Germinal center (tissue), 1 donor: ENCODE measurements at places on chromosomes 4 and X.

DNA sequence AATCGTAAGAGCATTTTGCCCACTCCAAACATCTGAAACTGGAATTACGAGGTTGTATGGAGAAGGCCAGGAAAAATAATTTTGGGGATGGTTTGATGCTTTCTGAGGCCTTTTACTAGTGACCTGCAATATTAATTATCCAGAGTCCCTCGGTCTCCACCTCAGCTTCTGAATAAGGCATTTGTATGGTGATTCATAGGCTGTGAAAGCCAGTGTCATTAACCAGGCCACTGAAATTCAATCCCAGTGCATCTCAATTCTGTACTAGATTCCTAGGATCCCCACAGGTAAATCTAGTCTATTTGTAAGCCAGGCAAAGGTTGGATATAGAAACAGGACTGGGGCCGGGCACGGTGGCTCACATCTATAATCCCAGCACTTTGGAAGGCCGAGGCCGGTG lies 135.4 kb upstream of the RBPJ start:
- no peak for DNase-seq

DNA sequence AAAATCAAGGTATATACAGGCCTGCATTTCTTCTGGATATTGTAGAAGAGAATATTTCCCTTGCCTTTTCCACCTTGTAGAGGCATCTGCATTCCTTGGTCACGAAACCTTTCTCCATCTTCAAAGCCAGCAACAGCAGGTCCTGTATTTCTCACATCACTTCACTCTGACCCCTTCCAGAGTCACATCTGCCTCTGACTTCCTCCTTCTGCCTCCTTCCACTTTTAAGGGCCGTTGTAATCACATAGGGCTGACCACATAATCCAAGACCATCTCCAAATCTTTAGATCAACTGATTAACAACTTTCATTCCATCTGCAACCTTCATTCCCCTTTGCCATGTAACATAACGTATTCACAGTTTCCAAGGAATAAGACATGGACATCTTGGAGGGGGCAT lies 38.3 kb upstream of the NDP start:
- no peak for DNase-seq

GRCh38 chr4:113673450-113673849 lies 88.1 kb downstream of the CAMK2D start:
- no peak for DNase-seq

- no peak for DNase-seq
Measured at GRCh38 chrX:39703307-39703706, 394.5 kb downstream of the BCOR start.

DNA sequence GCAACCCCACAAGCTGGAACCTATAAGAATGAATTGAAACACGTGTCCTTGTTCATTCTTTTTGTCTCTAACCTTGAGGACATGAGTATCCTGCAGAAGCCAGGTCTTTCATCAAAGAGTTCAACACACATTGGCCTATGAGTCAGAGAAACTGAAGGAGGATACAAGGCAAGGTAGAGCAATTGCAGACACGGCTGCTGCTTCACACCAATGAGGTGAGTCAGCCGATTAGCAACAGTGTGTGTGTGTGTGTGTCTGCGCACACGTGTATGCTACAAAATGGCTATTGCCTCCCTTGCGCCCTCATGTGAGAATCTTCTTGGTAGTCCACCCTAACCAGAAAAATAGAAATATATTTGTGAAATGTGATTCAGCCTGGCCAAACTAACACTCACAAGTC lies 1477.7 kb upstream of the IGFBP7 start:
- no peak for DNase-seq

DNA sequence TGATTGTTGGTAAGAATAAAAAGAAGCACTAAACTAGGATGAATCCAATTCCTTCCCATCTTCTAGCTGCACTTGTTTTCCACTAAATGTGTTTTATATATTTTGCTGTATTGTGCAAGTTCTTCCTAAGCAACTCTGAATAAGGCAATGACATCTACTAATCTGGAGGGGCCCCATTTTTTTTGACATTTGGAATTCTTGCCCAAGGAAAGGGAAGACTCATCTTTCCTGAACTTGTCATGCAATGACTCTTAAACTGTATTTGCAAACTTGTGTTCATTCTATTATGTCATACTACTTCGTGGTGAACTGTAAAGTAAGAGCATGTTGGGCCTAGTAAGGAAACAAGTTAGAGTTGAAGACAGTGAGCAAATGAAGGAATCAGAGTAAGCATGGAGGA lies 45.9 kb downstream of the FREM3 start:
- DNase-seq, result no peak

- DNase-seq, result no peak
Measured at GRCh38 chr4:139208404-139208945, 31.5 kb upstream of the ELF2 start.

DNA sequence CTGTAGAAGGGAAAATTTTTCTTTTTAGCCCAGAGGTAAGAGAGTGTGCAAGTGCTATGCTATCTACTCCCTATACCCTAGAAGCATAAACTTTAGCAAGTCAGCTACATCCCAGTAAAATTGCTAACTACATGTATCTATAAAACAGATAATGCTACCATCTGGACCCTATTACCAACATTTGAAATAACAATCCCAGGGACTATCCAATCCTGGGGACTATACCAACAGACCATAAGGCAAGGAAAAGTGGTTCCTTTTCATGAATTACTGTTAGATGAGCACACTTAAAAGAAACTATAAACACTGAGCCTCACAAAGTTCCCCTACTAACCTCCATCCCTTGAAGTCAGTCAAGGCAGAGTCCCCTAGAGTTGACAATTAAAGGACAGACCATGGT lies 213.6 kb upstream of the VEGFC start:
- DNase-seq, result no peak

GRCh38 chr4:6761649-6762615 lies 20.6 kb upstream of the KIAA0232 start:
- no peak for DNase-seq

- DNase-seq, result no peak
Measured at GRCh38 chrX:133980832-133981588, 4.4 kb downstream of the GPC3 start.

GRCh38 chrX:150607201-150607600 lies 38.8 kb downstream of the MTM1 start:
- DNase-seq, result no peak

DNA sequence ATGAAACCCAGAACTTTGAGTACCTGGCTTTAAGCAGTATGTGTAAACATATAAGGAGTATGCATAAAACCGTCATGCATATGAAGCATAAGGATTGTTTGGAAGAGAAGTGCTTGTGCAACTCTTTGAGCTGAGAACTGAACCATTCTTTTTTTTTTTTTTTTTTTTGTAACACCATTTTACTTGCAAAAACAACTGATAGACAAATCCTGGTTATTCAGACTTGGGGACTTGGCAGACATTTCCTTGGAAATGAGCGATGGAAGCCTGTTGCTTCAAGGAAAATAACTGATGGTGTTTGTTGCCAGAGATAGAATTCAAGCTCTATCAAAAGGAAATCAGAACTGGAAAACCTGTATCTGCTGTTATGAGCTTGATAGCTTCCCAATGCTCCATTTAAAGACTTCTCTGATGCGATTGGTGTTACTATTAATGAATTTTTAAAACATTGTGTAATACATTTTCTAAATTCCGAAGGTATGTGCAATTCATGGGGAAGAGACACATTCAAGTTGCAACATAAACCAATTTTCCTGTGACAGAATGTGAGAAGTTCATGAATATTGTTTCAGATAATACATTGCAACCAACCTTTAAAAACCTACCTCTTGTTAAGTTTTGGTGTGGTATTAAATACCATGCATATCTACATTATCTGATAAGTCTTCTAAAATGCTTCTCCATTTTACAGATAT lies 47.0 kb upstream of the FAT1 start:
- DNase-seq, result no peak

DNA sequence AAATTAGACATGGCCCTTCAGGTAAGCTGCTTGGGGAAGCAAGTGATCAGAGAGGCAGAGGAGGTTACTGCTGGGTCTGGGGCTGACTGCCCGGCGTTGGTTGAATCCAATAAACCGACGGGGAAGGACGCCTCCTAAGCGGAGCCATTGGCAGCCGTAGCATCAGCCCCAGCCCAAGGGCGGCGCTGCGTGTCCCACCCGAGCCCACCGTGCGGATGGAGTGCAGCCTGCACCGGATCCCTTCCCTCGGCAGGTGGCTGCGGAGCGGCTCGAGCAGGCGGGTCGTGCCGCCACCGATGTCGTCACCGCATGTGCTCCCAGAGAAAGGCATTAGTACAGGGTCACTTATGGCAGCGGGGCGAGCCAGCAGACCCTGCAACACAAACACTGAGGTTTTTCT lies 82.1 kb downstream of the ALPK1 start:
- no peak for DNase-seq

GRCh38 chrX:68594769-68595168 lies 52.7 kb upstream of the STARD8 start:
- DNase-seq, result no peak

DNA sequence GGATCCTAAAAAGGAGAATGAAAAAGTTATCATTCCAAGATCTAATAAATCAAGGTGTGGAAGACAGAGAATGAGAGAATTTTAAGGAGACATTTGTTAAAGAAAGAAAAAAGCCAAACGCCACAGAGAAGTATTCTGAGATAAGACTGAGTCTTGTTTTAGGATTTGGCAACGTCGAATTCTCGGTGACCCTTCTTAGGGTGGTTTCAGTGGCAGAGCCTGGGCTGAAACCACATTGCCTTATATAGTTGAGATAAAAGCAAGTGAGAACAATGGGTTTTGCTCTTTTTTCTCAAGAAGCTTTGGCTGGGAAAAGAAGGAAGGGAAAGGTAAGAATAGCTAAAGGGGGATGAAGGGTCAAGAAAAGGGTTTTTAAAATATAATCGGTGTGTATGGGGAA lies 209.4 kb downstream of the VEGFC start:
- DNase-seq, result no peak

GRCh38 chr4:147236806-147237205 lies 244.1 kb upstream of the EDNRA start:
- no peak for DNase-seq

DNA sequence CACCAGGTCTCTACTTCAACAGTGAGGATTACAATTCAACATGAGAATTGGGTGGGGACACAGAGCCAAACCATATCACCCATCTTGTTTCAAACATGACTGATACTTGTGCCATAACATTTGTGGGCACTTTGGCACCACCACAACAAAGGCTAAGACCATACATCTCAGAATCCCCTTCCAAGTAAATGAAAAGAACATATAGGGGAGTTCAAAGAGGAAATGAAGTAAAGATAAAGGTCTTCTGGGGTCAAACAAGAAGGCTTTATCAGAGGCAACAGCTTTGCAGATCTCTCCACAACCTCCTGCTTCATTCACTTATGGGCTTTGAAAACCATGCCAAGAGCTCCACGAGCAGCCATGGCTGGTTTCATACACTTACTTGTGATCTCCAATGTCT lies 122.7 kb downstream of the ANKRD50 start:
- DNase-seq, result no peak

DNA sequence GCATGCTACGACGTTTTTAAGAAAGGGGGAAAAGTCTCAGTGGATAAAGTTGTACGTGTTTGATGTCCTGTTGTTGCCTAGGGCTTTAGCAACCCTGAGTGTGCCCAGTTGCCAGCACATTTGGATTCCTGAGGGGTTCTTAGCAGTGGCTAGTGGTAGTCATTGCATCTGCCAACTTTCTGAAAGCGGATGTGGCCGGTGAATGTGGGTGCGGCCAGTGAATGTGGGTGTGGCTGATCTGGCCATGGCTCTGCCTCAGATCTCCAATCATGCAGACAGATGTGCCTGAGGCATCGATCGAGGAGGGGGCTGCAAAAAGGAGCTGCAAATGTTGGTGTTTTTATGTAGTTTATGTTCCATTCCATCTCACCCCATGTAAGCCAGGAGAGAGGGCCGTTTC lies 41.5 kb upstream of the FAT1 start:
- DNase-seq, result no peak

DNA sequence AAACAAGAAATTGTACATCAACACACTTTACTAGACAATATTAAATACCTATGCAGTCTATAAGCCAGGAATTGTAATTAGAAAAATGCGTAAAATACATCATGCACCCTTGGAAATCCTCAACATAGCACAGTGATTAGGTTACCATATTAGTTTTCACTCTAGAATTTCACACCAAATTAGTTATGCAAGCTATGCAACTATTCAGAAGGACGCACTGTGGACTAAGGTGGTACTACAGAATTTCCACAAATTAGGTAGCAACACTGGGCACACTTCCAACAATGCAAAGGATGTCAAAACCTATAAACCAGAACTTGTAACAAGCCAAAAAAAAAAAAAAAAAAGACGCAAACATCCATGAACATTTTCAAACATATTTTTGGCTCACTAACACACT lies 71.1 kb upstream of the ZCCHC13 start:
- no peak for DNase-seq

DNA sequence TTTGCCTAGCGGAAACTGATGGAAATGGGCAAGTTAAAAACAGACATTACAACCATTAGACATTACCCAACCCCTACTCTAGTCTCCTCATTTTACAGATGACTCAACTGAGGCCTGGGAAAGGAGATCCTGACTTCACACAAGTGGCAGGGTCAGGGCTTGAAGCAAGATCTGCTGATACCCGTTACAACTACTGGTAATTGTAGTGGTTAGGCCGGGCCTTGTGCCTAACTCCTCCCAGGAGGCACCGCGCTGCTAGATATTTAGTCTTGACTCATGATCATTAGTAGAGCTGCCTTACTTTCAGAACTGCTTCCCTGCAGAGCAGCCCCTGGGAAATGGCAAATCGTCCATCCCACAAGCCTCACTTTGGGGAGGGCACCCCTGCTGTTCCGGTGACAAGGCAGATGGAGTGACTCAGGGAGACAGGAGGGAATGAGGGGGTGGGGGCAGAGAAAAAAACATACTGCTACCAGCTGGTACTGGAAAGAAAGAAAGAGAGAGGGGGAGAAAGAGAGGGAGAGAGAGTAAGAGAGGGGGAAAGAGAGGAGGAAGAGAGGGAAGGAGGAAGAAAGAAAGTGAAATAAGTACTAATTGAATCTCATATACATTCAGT lies 12.2 kb downstream of the ARHGEF6 start:
- peak; percentile 14 for DNase-seq

- no peak for DNase-seq
Measured at GRCh38 chrX:56762220-56762619, 33.2 kb downstream of the NBDY start.

GRCh38 chr4:4823621-4824162 lies 35.8 kb upstream of the MSX1 start:
- DNase-seq, result no peak

- DNase-seq, result no peak
Measured at GRCh38 chr4:78766026-78766425, 10.1 kb upstream of the BMP2K start.

DNA sequence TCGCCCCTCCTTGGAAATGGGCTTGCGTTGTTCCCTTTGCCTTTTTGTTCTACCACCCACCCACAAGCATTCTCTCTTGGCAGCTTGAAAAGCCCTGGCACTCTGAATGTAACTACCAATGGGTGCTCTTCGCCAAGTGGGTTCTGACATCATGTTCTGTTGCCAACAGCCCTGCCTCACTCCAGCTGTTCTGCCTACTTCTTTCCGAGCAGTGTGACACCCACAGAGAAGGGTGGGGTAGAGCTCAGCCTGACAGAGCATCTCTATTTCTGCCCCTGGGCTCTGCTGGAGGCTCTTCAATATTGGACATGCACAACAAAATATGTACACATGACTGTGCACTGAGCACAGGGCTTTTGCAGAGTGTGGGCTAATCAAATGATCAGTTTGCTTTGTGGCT lies 15.6 kb upstream of the EXOSC9 start:
- DNase-seq, result no peak

- DNase-seq, result no peak
Measured at GRCh38 chr4:3469386-3470243, 6.5 kb downstream of the DOK7 start.

GRCh38 chrX:142184756-142185602 lies 20.1 kb downstream of the MAGEC2 start:
- DNase-seq, result no peak

GRCh38 chr4:123506011-123506695 lies 109.6 kb downstream of the SPRY1 start:
- DNase-seq, result no peak
